Left ventricle myocardium inferior (tissue), 1 donor: ENCODE measurements at places on chromosomes 2 and 18.

DNA sequence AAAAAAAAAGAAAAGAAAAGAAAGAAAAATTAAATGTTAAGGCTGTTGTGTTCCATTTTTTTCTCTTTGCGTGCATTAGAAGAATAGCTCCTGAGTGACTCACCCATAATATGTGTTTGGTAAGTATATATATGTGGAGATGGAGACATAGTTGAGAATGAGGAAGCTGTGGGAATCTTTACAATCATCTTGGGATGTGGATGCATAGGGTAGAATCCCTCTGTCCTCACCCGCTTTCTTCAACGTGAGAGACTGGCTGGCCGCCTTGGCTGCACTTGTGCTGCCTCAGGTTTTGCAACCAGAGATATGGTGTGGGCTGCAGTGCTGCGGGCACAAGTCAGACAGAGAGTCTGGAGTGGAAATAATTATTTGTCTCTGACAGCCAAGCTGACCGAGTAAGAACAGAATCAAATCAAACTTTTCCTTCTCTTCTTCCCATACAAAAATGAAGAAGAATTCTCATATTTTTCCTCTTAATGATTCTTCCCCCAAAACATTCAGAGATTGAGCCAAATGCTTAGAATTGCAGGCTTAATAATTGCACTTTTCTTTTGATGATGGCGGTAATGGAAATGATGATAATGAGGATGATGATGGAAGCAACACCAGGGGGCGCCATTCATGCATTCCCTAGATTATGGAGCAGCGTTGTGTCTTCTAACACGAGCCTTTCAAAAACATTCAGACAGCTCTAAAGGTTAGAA, 48.5 kb downstream of the SERPINB7 start:
- peak; percentile 32 for DNase-seq

GRCh38 chr2:119111115-119111975, 47.2 kb downstream of the C1QL2 start:
- DNase-seq, result no peak

- no peak for DNase-seq
Measured at GRCh38 chr2:240247241-240247867, 106.9 kb upstream of the OTOS start.

DNA sequence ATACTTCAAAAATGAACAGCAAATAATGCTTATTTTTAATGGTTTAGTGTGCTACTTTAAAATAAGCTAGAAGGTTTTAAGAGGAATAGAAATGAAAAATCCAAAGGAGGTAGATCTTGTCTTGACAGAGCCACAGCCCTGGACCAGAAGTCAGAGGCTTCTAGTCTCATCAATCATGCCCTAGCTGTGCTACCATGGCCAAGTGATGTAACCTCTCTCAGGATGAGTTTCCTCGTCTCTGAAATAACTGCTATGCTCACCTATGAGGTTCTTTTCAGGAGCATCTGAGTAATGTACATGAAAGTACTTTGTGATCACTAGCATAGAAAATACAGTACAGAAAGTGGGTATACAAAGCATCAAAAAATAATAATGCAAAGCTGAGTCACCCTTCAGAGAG, 248.4 kb downstream of the PID1 start:
- DNase-seq, result no peak

GRCh38 chr2:222434204-222434603, 9.9 kb downstream of the SGPP2 start:
- DNase-seq, result no peak

DNA sequence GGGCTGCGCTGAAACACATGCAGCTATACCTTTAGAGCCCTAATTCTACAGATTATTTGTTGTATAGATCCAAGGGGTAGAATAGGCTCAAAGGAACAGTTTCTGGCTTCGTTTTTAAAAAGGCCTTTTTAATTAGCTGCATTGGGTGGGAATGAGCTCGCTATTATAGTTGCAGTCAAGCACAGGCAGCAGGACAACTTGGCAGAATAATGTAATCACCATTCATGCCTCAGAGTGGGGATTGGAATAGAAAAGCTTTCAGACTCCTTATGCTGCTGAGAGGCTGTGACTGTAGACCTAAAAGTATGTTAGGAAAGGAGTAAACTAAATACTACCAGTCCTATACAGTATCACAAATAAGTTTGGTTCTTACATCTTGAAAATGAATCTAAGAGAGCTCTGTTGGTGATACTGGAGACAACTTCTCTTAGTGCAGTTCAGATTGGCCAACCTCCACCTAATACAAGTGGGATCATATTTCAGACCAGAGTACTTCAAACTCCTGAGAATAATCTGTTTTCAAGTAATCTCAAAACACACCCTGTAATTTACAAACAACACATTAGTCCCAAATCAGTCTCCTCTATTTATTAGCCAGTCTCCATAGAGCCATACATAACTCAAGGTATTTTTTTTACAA, 121.4 kb downstream of the ANTXR1 start:
- DNase-seq, result no peak

GRCh38 chr2:207885010-207885409, 115.3 kb upstream of the FZD5 start:
- no peak for DNase-seq

GRCh38 chr2:151827564-151828142, 568 bp downstream of the ARL5A start:
- no peak for DNase-seq

DNA sequence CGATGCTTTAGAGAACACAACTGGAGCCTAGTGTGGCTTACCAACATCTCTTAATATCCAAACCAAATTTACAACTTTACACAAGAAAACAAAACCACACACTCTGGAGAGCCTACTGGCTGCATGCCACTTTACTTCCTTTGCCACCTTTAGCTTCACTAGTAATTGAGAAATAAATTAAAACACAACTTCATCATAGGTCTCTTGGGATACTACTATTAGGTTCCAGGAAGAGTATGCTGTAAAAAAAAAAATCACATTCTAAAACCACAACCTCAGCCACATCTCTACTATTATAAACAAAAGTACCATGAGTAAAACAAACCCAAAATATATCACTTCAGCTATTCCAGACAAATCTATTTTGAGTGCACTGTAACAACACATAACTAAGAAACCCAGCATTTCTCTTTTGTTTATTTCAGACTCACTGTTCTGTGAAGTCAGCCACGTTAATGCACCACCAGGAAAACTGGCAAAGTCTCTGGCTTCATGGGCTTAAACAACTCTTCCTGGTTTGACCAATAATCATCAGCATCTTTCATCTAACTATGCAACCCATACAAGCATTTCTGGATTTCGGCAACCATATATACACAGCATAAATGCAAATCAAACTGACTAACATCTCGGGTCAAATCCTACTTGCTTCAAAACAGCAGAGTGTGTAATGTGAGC, 59.1 kb downstream of the REV1 start:
- no peak for DNase-seq

GRCh38 chr2:200307724-200308545, 1.4 kb downstream of the SPATS2L start:
- no peak for DNase-seq

- no peak for DNase-seq
Measured at GRCh38 chr18:68519336-68519735, 195.6 kb downstream of the TMX3 start.

DNA sequence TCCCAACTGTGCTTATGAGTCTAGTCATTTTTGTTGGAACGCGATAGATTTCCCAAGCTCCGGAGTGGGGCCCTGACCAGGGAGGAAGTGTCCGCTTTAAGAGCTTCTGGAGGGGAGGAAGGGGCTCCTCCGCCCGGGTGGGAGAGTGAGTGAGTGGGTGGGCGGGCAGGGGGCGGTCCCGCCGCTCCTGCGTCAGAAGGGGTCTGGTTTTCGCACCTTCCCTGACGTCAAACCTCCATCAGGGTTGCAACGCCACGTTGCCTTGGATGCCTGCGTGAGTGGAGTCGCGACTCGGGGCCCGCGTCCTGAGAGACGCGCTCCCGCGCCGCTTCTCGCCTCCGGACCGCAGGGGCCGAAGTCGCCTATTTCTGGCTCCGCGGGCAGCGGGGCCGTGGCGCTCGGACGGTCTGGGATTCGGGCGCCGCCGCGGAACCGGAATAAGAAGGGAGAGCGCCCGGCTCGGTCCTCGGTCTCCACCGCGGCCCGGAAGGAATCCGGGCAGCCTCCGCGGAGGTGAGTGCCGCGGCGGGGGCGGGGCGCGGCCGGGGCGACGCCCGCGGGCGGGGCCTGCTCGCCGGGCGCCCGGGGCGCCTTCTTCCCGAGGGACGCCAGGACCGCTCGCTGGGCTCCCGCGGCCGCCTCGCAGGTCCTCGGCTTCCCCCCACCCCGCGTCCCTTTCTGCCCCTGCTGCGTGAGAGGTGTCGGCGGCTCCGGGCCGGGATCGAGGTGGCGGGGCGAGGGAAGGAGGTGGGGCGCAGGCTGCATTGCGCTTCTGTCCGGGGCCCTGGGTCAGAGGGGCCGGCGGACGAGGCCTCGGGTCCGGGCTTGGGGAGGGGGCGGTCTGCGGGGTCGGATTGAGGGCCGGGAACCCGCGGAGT, at the start of gene ZDBF2:
ZDBF2 (plus strand) TSS at position 230 of the 878 bp plus-strand sequence. CDS start 7,187 bp downstream, outside the sequence.
- peak; percentile 39 for DNase-seq

GRCh38 chr2:236177604-236177966, 9.4 kb upstream of the GBX2 start:
- DNase-seq, result peak; percentile 39

GRCh38 chr2:240894006-240894405, 1.9 kb downstream of the MAB21L4 start:
- no peak for DNase-seq

DNA sequence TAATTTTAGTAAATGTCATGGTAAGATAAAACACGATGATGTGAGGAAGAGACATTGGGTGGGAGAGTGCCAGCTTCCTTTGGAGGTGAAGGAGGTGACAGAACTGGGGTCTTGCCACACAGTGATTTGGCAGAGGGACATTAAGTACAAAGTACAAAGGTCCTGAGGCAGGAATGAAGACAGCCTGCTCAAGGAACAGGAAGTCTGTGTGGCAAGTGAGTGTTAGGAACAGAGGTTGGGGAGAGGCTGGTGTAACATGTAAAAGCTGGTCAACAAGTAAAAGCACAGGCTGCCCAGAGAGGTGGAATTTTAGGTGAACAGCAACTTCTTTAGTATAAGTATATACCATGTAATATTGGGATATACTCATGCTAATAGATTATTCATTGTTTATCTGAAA, 73.1 kb downstream of the INPP5D start:
- no peak for DNase-seq

DNA sequence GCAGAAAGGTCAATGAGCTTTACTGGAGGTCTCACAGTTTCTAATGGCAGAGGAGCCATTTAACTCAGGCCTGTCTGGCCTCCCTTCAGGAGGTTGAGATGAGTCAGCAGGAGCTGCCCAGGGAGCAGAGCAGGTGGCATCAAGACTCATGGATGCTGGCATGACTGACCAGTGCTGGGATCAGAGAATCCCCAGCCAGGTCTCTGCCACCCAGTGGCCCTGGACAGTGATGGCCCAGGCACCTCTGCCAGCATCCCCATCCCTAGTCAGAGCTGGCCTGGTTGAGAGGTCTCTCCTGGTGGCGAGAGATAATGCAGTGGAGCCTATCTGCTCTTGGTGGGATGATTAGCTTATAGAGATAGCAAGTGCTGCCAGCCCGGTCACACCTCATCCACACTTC, 43.1 kb downstream of the GYPC start:
- no peak for DNase-seq

DNA sequence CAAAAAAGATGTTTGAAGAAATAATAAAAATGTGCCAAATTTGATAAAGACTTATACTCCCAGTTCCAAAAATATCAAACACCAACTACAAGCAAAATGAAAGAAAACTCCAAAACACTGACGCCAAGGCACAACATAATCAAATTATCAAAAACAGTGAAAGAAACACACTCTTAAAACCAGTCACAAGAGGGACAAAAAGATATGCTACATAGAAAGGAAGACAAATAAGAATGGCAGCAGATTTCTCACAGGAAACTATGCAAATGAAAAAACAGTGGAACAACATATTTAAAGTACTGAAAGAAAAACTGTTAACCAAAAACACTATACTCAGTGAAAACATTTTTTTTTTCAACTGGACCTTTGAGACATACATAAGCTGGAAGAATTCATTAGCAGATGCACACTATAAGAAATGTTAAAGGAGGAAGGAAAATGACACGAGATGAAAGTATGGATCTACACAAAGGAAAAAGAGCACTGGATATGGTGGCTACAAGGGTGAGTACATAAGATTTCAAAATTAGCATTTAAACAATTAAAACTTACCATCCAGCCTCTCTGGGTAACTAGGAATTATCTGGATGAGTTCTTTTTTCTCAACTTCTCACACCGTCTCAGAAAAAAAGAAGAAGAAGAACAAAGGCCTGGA, 94.0 kb upstream of the ACVR1C start:
- no peak for DNase-seq

- DNase-seq, result no peak
Measured at GRCh38 chr2:235088496-235088921, 136.7 kb downstream of the SH3BP4 start.

- DNase-seq, result no peak
Measured at GRCh38 chr18:24212939-24213338, 74.1 kb downstream of the CABYR start.

- DNase-seq, result no peak
Measured at GRCh38 chr2:69993708-69994107, 32.3 kb upstream of the ASPRV1 start.

DNA sequence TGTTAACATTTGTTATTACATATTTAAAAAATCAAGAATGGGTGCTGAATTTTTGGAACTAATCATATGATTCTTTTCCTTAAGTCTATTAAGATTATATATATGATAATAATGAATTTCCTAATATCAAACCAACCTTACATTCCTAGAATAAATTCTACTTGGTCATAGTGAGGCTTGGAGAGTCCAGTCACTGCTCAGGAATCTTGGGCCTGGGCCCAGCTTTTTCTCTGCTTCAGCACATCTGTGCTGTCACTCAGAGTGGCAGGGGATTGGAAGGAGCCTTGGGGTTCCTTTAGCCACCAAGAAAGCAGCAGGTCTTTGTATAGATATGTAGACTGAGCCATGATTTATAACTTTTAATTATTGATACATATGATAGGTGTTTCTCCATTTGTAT, 19.9 kb upstream of the ZAP70 start:
- DNase-seq, result no peak

GRCh38 chr18:11081009-11081532, 68.3 kb downstream of the PIEZO2 start:
- no peak for DNase-seq

GRCh38 chr2:588074-588645, 89.0 kb downstream of the TMEM18 start:
- DNase-seq, result no peak

DNA sequence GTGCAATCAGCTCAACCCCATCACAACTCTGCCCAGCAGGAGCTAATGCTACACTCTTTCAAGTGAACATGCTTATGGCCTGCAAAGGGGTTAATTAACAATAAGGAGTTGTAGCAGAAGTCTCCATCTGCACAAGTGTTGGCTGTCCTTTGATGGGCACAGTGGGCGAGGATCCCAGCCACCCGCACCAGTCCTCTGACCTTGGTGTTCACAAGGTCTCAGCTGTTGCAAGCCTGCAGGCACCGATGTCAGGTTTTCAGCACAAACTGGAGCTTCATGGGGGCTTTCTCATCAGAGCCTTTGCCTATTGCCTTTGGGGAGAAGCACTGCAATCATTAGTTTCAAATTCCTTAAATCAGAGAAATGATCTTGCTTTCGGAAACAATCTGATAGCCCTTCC, 60.9 kb upstream of the TMEM178A start:
- no peak for DNase-seq

GRCh38 chr2:223923976-223924375, 21.2 kb downstream of the WDFY1 start:
- no peak for DNase-seq
